ENCODE measurements at places on chromosomes 11 and 22. TPM values are rescaled to one million over a fixed set of nuclear protein-coding genes. Genes with fewer than 3 reads are reported as not detected.
A peak's percentile ranks its signal among the peaks of the same experiment; 100 is the strongest.

FREY1 gene
- total RNA-seq = 4.2 TPM

DDIAS gene
- 6.1 TPM for total RNA-seq

ZNF280A gene
- total RNA-seq = not detected

NCR3LG1 gene
- total RNA-seq = 0.33 TPM

NOX4 gene
- not detected for total RNA-seq

- no peak overlapping the region for H3K27ac ChIP-seq
- no peaks in the 10 kb centered on the region for H3K36me3 ChIP-seq
- peaks cover 33% of the 10 kb centered on the region for H3K4me1 ChIP-seq
- no peak for DNase-seq
- no peaks in the 10 kb centered on the region for H3K27me3 ChIP-seq
Observed at GRCh38 chr22:46055181-46055875, 78.4 kb upstream of the WNT7B start.

DNA sequence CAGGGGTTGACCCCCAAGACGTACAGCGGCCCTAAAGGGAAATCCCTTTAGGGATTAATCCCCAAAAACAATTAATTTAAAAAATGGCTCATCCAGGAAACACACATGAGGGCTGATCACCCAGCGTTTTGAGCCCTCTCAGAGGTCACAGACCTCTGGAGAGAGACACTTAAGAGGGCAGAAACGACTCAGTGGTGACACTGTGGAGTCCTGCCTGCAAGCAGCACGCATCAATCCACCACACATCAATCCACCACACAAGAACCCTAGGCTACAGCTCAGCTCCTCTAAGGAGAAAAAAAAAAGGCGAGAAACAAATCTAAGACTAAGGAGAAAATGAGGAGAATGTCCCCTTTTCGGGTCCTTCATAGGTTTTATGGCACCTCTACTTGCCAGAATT is 12.5 kb upstream of the SELENOH start:
- H3K4me1 ChIP-seq = peaks cover 23% of the 10 kb centered on the region
- no peak overlapping the region for H3K4me3 ChIP-seq
- no peak for DNase-seq
- no peak overlapping the region for H3K27ac ChIP-seq
- 0 out of 2 replicates have a peak, but pooled peaks cover 14% of the 10 kb centered on the region for H3K36me3 ChIP-seq

- peaks cover 6% of the 10 kb centered on the region for H3K4me1 ChIP-seq
- peak overlapping the region; percentile 39 for H3K27ac ChIP-seq
- no peak overlapping the region for H3K4me3 ChIP-seq
- peak; percentile 24 for DNase-seq
- no peaks in the 10 kb centered on the region for H3K36me3 ChIP-seq
- H3K27me3 ChIP-seq = no peaks in the 10 kb centered on the region
Observed at GRCh38 chr11:14125529-14125928, 163.0 kb downstream of the SPON1 start.

DNA sequence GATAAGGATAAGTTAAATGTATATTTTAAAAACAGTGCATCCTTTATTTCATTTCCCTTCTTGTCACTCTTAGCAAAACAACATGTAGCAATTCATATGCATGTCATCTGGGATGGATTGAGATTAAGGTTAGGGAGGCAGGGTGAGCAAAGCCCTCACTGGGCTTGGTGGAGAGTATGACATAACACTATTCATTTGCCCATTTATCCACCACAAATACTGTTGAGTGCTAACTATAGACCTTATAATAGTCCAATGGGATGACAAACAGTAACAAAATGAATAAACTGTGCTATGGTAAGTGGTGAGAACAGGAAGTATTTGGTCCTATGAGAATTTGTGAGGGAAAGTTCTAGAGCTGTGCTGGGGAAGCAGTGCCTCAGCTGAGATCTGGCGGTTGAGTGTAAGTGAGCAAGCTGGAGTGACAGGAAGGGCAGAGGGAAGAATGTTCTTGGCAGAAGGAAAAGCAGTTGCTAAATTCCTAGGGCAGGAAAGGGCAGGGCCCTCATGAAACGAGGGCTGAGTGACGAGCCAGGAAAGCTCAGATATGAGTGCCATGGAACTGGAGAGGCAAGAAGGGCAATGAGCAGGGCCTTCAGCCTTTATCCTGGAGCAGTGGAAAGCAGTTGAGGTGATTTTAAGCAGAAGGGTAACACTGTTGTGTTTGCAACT is 6.7 kb downstream of the HSD17B12 start:
- H3K4me3 ChIP-seq = no peak overlapping the region
- no peak for DNase-seq
- H3K27me3 ChIP-seq = no peaks in the 10 kb centered on the region
- peaks cover 21% of the 10 kb centered on the region for H3K4me1 ChIP-seq

- no peak overlapping the region for H3K27ac ChIP-seq
- H3K4me3 ChIP-seq = no peak overlapping the region
- no peak for DNase-seq
- H3K4me1 ChIP-seq = peaks cover 8% of the 10 kb centered on the region
- H3K36me3 ChIP-seq = no peaks in the 10 kb centered on the region
Observed at GRCh38 chr11:113873236-113873626, 2.1 kb downstream of the USP28 start.

DNA sequence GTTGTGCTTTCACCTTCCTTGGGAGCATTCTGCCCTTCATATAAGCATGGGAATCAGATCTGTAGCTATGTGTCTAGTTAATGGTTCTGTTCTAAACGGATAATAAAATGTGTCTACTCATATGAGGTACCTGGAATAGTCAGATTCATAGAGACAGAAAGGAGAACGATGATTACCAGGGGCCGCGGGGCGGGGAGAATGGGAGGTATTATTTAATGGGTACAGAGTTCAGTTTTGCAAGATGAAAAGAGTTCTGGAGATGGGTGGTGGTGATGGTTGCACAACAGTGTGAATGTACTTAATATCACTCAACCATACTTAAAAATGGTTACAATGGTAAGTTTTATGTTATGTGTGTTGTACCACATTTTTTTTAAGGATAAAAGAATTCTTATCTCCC is 10.0 kb upstream of the ABCC8 start:
- peaks cover 53% of the 10 kb centered on the region for H3K27me3 ChIP-seq
- H3K4me1 ChIP-seq = no peaks in the 10 kb centered on the region
- H3K36me3 ChIP-seq = no peaks in the 10 kb centered on the region
- DNase-seq = no peak
- H3K4me3 ChIP-seq = no peak overlapping the region
- no peak overlapping the region for H3K27ac ChIP-seq

- peaks cover 28% of the 10 kb centered on the region for H3K27me3 ChIP-seq
- H3K4me3 ChIP-seq = no peak overlapping the region
- no peak overlapping the region for H3K27ac ChIP-seq
- H3K36me3 ChIP-seq = no peaks in the 10 kb centered on the region
Observed at GRCh38 chr11:64667154-64667745, 55.7 kb downstream of the NRXN2 start.

GRCh38 chr11:75189108-75189507 is 38.2 kb downstream of the SLCO2B1 start:
- no peak for DNase-seq
- no peaks in the 10 kb centered on the region for H3K4me1 ChIP-seq
- H3K4me3 ChIP-seq = no peak overlapping the region
- no peak overlapping the region for H3K27ac ChIP-seq
- peaks cover 85% of the 10 kb centered on the region for H3K27me3 ChIP-seq

DNA sequence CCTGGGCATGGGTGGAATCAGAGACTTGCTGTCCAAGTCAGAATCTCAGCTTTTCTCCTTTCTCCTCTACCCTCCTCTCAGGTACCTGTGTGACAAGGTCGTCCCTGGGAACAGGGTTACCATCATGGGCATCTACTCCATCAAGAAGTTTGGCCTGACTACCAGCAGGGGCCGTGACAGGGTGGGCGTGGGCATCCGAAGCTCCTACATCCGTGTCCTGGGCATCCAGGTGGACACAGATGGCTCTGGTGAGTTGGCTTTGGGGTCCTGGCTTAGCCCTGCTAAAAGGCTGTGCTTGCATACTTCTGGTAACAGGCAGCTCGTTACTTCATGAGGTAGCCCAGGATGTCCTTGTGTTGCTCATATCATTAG is 10.7 kb downstream of the MCM5 start:
- no peak overlapping the region for H3K4me3 ChIP-seq
- no peaks in the 10 kb centered on the region for H3K27me3 ChIP-seq
- no peak for DNase-seq
- H3K36me3 ChIP-seq = peaks cover 28% of the 10 kb centered on the region

DNA sequence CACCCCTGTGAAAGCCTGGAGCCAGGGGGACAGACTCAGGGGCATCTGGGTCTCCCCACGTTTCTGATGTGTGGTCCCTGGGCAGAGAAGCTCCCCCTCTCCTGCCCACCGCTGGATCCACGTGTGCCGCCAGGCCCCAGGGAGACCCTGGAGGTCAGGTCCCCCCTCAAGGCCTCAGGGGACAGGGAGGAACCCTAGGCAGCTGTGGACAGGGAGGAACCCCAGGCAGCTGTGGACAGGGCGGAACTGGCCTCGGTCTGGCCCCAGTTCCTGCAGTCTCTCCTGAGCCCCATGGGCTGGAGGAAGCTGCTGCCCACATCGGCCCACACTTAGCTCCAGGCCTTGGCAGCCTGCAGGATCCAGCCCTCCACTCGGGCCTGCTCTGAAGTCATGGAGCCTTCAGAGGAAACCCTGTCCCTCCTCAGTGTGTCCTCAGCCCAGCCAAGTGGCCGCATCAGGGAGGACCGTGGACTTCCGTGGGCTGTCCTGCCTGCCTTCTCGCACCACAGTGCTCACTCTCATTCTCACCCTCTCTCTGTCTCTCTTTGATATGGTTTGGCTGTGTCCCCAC is 127.7 kb downstream of the BRD1 start:
- no peak overlapping the region for H3K4me3 ChIP-seq
- H3K27me3 ChIP-seq = peaks cover 97% of the 10 kb centered on the region
- no peak overlapping the region for H3K27ac ChIP-seq
- no peaks in the 10 kb centered on the region for H3K4me1 ChIP-seq
- H3K36me3 ChIP-seq = no peaks in the 10 kb centered on the region

- H3K4me1 ChIP-seq = no peaks in the 10 kb centered on the region
- no peak overlapping the region for H3K4me3 ChIP-seq
- H3K27me3 ChIP-seq = no peaks in the 10 kb centered on the region
- H3K36me3 ChIP-seq = no peaks in the 10 kb centered on the region
Observed at GRCh38 chr11:58134151-58134550, 8.8 kb upstream of the OR9I1 start.

DNA sequence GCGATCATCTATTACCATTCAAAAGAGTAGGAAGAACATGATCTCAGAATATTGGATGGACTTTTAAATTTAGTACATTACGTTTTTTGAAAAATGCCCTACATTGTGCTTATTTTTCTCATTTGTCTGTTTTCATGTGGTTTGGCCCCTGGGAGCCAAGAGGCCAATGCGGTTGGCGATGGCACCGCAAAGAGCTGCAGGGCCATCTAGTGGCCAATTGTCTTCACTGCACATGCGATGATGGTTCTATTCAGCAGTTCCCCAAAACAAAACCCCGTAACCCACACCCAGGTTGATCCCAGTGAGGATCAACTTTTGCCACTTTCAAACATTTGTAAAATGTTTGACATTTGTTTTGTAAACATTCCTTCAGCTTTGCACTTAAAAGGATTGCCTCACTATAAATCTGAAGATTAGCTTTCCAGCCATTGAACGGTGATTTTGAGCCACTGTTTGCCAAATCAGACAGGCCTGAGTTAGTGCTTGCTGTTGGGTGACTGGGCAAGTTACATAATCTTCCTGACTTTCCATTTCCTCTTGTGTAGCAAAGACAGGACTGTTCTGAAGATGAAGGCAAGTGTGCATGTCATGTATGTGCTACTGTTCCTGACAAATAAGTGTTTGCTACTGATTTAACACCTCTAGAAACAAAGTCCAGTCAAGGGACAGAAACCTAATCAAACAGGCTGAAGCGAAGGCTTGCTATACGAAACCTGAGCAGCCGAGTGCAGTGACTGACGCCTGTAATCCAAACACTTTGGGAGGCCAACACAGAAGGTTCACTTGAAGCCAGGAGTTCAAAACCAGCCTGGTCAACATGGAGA is 29.2 kb upstream of the XBP1 start:
- no peaks in the 10 kb centered on the region for H3K4me1 ChIP-seq
- H3K4me3 ChIP-seq = no peak overlapping the region
- no peaks in the 10 kb centered on the region for H3K36me3 ChIP-seq
- no peak overlapping the region for H3K27ac ChIP-seq

- DNase-seq = peak; percentile 79
- no peaks in the 10 kb centered on the region for H3K27me3 ChIP-seq
- H3K4me1 ChIP-seq = peaks cover 90% of the 10 kb centered on the region
- H3K4me3 ChIP-seq = peak overlapping the region; percentile 42
Observed at GRCh38 chr22:36331912-36332622, 55.7 kb downstream of the MYH9 start.

DNA sequence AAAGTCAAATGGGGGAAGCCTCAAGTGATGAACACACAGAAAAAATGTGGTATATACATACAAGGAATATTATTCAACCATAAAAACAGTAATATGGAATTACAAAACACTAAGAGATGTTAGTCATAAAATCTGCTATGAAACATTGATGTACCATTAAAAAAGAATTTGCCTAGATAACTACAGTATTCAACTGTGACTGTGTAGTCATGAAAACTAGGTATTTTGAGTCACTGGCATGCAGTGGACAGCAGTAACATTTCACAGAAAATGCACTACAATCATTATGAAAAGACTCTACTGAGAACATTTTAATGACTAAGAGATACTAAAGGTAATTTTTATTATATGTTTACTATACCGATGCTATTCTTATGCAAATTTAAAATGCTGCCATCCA is 11.7 kb downstream of the ZNF195 start:
- H3K27ac ChIP-seq = no peak overlapping the region
- H3K4me1 ChIP-seq = no peaks in the 10 kb centered on the region
- H3K36me3 ChIP-seq = peaks cover 64% of the 10 kb centered on the region
- H3K27me3 ChIP-seq = no peaks in the 10 kb centered on the region
- DNase-seq = no peak

GRCh38 chr11:75525433-75526191 is at the start of gene GDPD5:
TSS of gene GDPD5 (minus strand) at chr11:75525941. CDS start at chr11:75477735, 48,206 bp downstream.
- DNase-seq = peak; percentile 63
- peaks cover 12% of the 10 kb centered on the region for H3K4me1 ChIP-seq
- H3K27ac ChIP-seq = no peak within 1 kb of the TSS
- H3K27me3 ChIP-seq = peaks cover 15% of the 10 kb centered on the region
- no peaks in the 10 kb centered on the region for H3K36me3 ChIP-seq

- DNase-seq = no peak
- H3K4me3 ChIP-seq = no peak overlapping the region
- no peaks in the 10 kb centered on the region for H3K27me3 ChIP-seq
- H3K36me3 ChIP-seq = no peaks in the 10 kb centered on the region
Observed at GRCh38 chr22:46923394-46923793, 160.9 kb downstream of the TBC1D22A start.

All from PC-9 (cell line).